Mesenchymal stem cell (in vitro differentiated cells and primary cell): ENCODE measurements at places on chromosomes 2 and 18.

- no peak for DNase-seq
Measured at GRCh38 chr2:160042054-160042453, 20.4 kb downstream of the PLA2R1 start.

- DNase-seq = no peak
Measured at GRCh38 chr18:9913151-9913525, 678 bp upstream of the VAPA start.

DNA sequence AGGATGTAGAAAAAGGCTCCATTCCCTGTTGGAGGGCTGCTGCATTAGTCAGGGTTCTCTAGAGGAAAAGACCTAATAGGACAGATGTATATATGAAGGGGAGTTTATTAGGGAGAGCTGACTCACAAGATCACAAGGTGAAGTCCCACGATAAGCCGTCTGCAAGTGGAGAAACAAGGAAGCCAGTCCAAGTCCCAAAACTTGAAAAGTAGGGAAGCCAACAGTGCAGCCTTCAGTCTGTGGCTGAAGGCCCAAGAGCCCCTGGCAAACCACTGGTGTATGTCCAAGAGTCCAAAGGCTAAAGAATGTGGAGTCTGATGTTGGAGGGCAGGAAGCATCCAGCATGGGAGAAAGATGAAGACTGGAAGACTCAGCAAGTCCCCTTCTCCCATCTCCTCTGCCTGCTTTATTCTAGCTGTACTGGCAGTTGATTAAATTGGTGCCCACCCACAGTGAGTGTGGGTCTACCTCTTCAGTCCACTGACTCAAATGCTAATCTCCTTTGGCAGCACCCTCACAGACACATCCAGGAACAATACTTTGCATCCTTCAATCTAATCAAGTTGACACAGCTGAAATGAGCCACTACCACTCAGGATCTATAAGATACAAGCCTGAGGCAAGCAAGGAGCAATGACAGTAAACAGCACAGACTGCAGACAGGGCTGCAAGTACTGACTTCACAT is 30.0 kb upstream of the ATG16L1 start:
- DNase-seq = no peak

DNA sequence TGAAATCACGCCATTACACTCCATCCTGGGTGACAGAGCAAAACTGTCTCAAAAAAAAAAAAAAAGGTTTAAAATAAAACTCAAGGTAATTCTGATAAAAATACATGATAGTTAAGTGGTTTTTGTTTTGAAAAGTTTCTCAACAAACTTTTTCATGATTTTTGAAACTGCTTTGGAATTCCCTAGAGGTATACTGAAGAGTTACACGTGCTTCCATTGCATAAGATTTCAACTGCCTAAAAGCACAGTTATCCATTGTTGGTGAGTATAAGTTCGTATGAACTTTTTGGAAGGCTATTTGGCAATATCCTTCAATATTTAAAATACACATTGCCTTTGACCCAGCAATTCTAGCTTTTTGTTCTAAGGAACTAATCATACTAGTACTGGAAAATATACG is 74.9 kb downstream of the USP34 start:
- no peak for DNase-seq

DNA sequence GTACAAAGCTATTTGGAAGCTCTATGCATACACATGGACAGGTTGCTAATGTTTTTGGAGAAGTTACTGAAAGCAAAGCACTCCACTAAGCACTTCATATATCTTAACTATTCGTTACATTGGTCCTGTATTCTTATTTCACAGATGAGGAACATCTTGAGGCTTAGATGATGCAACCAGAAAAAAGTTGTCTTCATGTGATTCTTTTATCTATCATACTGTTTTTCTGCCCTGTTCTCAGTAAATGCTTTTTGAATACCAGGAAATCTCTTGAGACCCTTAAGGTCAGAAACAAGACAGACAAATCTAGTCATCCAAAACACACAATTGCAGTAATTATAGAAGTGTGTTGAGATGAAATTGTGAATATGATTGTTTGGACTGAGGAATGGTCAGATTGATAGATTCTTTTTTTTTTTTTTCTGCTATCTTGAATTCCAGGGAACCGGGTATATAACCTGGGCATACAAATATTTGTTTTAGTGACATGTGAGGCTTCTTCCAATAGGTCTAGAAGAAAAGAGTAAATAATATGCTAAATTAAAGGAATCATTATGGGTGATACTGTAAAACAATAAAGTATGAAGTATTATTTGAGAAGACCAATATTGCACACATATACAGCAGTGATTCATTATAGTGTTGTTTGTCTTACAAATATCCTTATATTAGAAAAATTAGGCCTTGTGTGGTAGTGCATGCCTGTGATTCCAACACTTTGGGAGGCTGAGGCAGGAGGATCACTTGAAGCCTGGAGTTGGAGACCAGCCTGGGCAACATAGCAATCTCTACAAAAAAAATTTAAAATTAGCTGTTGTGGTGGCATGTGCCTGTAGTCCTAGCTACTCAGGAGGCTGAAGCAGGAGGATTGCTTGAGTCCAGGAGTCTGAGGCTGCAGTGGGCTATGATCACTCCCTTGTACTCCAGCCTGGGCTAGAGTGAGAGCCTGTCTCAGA is 33.7 kb downstream of the EHBP1 start:
- no peak for DNase-seq

- no peak for DNase-seq
Measured at GRCh38 chr18:275486-275885, 7.6 kb upstream of the THOC1 start.

- no peak for DNase-seq
Measured at GRCh38 chr2:12733846-12734245, 17.1 kb downstream of the TRIB2 start.

GRCh38 chr2:222074674-222075073 is 224.1 kb downstream of the PAX3 start:
- DNase-seq = no peak

DNA sequence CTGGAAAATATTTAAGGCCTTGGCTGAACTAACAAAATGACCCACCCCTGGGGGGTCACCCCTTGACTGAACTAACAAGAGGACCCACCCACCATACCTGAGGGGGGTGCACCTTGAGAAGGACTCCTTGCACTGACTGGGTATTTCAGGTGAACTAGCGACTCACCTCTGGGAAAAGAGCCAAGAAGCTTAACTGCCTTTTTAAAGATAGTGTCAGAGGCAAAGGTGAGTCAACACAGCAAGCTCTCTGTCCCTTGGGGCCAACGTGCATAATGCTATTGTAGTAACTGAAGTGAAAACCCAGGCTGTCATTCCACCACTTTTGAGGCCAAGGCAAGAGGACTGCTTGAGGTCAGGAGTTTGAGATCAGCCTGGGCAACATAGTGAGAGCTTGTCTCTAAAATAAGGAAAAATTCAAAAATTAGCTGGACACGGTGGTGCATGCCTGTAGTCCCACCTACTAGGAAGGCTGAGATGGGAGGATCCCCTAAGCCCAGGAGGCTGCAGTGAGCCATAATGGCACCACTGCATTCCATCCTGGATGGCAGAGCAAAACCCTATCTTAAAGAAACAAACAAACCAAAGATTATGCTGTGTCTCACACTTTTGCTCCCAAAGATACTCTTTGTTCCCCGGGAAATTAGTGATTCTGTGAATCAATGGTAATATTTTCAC is 36.4 kb upstream of the ZCCHC2 start:
- peak; percentile 9 for DNase-seq

- DNase-seq = no peak
Measured at GRCh38 chr2:223971-224760, 39.7 kb downstream of the SH3YL1 start.

- DNase-seq = no peak
Measured at GRCh38 chr2:100520224-100520623, 42.6 kb upstream of the PDCL3 start.

DNA sequence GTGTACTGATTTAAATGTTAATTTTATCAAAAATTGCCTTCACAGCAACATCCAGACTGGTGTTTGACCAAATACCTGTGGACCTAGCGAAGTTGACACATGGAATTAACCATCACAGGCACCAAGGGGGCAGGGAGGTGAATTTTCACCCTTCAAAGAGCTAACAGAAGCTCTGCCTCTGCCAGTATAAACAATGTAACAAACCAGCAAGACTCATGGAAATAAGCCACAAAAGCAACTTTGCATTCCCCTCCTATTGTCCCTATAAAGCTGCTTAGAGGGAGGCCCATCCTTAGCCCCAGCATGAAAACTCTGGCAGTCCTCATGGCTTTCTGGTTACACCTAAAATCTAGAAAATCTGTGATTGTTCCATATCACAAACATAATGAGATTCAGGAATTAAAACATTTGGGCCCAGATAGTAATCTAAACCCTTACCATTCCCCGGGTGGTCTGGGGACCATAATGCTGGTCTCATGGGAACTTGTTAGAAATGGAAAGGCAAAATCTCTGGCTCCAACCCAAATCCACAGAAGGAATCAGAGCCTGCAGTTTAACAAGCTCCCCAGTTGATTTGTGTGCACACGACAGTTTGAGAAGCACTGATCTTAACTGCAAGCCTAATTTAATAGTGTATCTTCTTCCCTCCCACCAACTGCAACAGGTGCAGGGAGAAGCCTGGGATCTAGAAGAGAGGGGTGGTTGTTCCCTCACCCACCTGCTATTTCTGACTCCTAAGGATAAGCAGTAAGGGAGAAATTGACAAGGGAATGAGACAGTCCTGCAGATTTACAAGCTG is 23.1 kb downstream of the SERPINB11 start:
- DNase-seq = no peak

DNA sequence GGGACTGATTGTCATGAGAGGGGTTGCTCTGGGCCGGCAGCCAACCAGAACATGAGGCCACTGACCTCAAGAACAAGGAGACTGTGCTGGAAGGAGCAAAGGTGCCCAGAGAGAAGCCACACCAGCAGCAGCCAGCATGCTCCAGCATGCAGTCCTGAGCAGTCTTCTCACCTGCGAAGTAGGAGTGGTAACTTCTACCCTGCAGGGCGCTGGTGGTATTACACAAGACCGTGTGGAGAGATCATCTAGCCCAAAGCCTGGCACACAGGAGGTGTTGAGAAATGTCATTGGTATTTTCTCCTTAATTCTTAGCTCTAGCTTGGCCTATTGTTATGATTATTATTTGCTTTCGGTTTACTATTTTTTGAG is 132.7 kb downstream of the TSN start:
- DNase-seq = no peak

- DNase-seq = peak; percentile 16
Measured at GRCh38 chr2:158667586-158667985, 127.5 kb upstream of the DAPL1 start.

DNA sequence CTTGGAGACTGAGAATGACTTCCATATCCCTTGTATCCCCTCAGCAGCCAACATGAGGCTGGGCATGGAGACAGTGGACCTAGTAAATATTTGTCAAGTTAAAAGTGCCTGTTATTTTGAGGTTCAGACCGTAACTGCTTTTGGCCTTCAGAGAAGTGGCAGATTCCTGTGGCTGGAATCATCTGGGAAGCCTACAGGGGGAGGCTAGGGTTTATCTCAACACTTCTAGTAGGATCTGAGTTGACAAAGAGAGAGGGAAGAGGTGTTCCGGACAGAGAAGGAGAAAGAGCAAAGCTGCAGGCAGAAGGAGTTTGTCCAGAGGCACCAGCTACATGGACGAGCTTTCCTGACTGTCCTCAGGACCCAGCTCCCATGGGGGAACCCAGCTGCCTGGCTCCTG is 27.0 kb downstream of the SLC14A2 start:
- DNase-seq = no peak

- DNase-seq = no peak
Measured at GRCh38 chr2:241629762-241630435, 7.1 kb downstream of the THAP4 start.

- no peak for DNase-seq
Measured at GRCh38 chr2:205139822-205140463, 542.4 kb upstream of the NRP2 start.

DNA sequence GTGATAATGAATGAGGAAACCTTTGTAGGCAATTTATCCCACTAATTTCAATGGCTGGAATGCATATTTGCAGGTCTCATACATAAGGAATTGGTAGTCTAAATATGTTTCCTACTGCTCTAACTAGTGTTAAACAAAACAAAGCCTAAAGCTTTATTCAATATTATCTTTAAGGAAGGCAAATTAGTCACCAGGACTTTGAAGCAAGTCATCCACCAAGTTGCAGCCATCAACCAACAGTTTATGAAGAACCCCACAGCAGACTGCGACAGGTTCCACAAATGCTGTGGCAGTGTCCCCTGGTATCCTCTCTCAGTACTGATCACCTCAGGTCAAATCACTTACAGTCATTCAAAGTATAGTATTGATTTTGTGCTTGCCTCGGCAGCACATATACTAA is 181.5 kb upstream of the ZFP36L2 start:
- DNase-seq = no peak

GRCh38 chr2:157182204-157182709 is 75.2 kb upstream of the GALNT5 start:
- DNase-seq = no peak

DNA sequence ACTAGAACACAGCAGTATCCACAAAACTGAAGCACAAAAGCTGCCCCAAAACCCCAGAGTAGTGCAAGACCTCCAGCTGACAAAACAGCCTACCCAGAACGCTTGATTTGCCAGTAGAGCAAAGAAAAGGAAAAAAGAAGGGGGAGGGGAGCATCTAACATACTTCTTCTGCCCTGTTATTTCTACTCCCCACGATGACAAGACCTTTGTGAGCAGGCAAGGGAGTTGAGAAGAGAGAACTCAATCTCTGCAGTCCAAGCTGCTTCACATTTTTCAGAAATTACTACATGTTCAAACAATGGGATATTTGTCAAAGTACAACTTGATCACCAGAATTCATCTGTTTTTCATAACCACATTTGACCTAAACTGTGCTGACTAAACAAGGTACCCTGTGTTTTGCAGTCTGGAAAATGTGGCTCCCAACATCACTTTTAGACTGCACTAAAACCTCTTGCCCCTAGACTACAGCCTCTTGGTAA is 286.7 kb downstream of the EXOC6B start:
- DNase-seq = no peak

DNA sequence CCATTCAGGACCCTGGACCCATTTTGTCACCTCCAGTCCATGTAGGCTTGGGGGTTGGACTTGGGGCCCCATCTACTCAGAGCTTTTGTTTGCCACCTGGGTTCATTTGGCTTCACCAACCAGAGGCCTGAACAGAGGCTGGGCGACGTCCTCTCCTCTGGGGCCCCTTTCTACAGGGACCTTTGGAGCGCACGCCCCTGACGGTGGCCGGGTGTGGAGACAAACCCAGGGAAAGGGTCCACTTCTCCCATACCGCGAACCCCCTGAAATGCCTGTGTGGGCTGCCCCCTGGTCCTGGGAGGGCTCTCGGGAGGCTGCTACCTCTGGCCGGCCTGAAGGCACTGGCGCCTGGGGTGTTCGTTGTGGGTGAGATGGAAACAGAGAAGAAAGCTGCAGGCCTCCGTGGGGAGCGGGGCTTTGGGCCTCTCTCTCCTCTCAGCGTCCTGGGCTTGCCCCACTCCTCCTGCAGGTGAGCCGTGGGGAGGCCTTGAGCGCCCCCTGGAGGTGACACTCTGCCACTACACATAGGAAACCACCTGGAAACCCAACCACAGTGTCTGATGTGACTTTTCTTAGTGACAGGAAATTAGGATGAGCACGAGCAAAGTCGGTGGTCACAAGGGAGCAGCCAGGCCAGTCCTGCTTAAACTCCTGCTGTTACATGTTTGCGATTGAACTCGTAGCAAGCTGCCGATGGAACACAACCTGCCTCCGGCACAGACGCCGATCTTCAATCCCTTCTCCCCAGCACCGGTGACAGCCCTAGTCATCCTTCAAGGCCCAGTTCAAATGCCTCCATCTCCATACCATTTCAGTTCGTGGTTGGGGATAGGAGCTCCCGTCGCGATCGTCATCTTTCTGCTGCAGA is 12.0 kb upstream of the NTSR2 start:
- no peak for DNase-seq
